Stimulated activated CD4-positive, alpha-beta T cell treated with anti-CD3 and anti-CD28 coated beads, TNF-alpha, amount 100 ng/mL, for 4 hours (primary cell): ENCODE measurements at places on chromosomes 4 and X.

DNA sequence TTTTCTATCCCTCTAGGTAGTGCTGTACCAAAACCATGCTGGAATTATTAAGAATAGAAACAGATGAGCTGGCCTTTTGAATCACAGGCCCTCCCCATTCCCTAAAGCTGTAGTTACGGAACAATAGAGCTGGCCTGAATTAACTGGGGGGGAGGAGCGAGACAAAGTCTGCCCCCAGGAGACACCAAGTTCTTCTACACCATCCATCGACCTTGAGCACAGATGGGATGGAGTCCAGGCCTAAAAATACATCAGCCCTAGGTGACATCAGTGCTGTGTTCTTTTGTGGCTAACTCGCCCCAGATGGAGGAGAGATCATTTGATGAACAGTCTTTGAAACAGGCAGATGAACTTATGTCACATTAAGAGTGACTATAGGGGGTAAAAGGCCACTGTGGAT, 49.6 kb downstream of the LHFPL1 start:
- DNase-seq = no peak

GRCh38 chr4:80446664-80447063, 111.1 kb downstream of the CFAP299 start:
- DNase-seq = no peak

DNA sequence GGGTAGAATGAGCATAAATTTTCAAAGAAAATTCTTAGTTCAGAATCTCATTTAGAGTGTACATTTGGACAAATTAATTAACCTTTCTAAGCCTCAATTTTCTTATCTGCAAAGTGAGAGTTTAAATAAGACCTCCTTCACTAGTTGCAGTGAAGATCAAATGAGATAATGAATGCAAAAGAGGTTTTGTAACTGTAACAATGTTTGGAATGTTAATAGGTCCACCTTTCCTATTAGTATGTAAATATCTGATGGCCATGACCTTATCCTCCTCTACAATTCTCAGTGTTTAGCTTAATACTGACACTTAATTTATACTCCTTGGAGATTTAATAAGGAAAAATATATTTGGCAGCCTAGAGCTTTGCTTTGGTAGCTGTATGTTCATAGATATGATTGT, 138.8 kb downstream of the GABRG1 start:
- DNase-seq = no peak

DNA sequence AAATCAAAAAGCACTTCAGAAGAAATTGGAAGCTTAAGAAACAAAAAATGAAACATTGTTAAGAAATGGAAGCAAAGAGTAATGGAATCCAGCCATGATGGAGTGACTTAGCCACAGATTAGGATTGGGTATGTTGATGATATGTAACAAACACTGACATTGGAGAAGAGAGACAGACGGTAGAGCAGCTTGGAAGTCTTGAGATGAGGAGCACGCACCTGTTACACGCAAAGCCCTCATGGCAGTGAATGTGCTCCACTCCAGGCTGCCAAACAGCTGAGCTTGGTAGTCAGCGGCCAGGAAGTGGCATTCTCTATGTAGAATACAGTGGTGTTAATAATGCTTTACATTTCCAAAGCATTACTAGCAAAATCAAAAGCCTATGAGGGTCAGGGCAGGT, 56.9 kb upstream of the GPRIN3 start:
- no peak for DNase-seq

GRCh38 chr4:26088433-26088928, 174.5 kb downstream of the SMIM20 start:
- DNase-seq = no peak

- no peak for DNase-seq
Measured at GRCh38 chrX:110944751-110945675, 149.4 kb upstream of the CHRDL1 start.

DNA sequence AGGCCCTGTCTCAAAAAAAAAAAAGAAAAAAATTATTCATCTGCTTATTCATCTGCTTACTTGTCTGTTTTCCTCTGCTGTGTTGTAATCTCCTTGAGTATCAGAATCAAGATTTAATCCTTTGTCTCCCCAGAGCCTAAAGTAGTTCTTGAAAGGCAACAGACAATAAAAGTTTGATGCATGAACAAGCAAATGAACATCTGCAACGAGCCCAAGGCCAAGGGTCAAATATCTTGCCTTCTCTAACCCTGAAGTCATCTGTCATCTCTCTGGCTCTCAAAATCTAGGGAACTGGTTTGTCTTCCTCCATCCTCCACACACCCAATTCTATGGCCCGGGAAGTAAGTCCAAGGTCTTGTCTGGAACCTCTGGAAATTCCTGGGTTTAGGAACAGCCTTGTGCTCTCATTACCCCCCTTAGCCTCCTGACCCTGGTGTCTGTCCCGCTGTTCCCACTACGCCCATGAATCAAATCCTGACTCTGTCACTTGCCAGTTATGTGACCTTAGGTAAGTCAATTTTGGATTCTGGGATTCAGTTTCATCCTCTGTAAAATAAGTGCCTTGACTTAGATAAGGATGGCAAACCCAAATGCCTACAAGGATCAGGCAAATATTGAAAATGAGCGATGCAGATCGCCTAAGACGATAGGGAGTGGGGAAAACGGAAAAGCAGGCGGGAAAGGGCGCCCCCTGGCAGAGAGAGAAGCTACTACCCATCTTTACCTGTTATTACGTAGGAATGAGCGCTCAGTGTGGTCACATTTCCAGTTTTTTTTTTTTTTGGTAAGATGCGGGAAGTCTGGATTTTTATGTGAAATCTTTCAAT, 102.7 kb upstream of the DHX15 start:
- no peak for DNase-seq

GRCh38 chrX:119690921-119691716, 1.8 kb downstream of the SEPTIN6 start:
- DNase-seq = no peak

- DNase-seq = no peak
Measured at GRCh38 chr4:123809864-123810263, 413.3 kb downstream of the SPRY1 start.

- DNase-seq = no peak
Measured at GRCh38 chr4:10380735-10381134, 76.5 kb downstream of the ZNF518B start.

DNA sequence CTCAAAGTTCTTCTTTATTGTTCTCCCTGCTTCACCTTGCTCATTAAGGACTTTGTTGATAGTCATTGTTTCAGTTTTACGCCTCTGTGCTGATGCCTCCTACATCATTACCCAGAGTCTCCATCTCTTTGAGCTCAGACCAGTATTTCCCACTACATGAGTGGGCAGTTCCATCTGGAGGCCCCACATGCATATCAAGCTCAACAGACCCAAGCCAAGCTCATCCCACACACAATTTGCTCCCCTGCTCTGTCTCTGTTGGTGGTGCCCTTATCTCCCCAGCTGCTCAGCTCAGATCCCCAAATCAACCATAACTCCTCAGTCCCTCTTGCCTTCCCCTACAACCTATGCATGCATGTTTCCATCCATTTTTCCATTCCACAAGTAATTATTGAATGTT, 85.1 kb upstream of the EFNB1 start:
- DNase-seq = no peak

DNA sequence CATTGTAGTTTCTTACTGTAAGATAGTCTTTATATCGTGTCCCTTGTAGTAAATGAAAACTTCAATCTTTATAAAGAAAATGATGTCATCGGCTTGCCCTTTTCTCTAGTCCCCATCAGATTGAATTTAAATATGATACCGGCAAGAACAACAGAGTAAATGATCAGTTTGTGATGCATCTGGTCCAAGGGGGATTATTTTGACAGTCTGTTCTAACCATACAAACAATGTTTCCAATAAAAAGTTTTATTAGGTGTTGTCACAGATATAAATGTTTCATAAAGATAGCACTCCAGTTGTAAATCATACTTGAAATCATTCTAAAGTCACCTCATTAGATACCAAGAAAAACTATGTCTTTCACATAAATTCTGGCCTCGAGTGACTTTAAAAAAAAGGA, 72.3 kb downstream of the SLC9A6 start:
- no peak for DNase-seq

DNA sequence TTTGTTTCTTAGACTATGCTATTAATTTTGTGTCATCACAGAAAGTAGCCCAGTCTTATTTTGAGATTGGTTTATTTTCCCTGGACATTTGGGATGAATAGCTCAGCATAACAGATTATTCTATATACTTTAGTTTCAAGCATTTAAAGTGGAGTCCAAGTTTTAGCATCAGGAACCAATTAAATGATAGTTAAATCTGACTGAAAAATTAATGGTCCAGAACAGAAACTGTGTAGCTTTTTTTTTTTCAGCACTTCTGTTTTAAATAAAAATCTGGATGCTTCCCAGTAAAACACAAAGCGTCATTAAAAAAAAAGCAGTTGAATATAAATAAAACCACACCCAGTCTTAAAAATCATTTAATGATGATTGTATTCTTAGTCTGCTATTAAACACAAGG, 59.4 kb upstream of the PITX2 start:
- DNase-seq = no peak

GRCh38 chr4:141680060-141680459, 43.7 kb downstream of the IL15 start:
- DNase-seq = no peak

- DNase-seq = peak; percentile 43
Measured at GRCh38 chrX:13092455-13092941, 48.1 kb upstream of the FAM9C start.

- no peak for DNase-seq
Measured at GRCh38 chr4:130359542-130359941, 1263.6 kb downstream of the C4orf33 start.

DNA sequence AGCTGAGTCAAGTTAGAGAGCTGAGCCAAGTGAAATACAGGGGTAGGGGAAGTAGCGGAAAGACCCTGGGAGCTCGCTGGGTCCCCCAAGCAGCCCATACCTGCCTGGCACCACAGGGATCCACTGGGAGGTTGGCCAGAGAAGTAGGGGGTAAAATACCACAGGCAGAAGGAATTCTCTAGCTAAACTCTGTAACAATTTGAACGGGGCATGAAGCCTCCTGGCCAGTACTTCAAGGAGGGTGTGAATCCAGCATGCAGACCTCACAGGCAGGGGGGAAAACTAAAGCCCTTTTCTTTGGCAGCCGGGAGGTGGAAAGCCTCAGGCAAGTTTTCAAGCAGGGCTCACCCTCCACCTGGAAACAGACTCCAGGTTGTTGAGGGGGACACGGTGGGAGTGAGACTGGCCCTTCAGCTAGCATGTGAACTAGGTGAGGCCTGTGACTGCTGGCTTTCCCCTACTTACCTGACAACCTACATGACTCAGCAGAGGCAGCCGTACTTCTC, 3.7 kb upstream of the UGT2A1 start:
- no peak for DNase-seq

- DNase-seq = no peak
Measured at GRCh38 chr4:185217408-185217975, 8.1 kb downstream of the SNX25 start.

- no peak for DNase-seq
Measured at GRCh38 chr4:78320349-78320935, 231.1 kb upstream of the ANXA3 start.

DNA sequence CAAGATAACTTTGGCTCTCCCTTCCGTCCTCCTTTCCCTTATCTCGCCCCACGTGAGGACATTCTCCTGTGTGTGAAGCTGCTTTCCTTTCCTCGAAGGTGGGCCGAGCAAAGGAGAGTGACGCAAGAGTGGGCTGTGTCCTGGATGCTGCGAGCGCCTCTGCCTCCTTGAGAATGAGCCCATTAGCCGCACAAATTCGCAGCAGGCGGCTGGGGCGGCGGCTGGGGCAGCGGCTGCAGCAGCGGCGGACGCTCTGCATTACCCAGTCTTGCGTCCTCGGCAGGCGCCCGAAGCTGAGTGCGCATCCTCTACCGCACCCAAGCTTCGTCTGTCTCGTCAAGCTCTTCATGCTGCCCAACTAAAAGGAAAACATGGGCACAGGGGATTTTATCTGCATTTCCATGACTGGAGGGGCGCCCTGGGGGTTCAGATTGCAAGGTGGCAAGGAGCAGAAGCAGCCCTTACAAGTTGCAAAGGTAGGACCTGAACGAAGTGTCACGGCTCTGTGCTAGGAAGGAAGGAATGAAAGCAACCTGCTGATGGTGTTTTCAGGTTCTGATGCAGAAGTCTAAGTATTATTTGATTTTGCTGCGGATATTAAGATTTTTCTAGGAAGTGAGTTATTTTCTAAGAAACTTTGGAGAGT, at the start of gene SYNPO2:
Gene SYNPO2 (plus strand): TSS at position 189 of the 646 bp plus-strand sequence. CDS start 183 bp downstream, at position 372.
- peak; percentile 2 for DNase-seq

GRCh38 chrX:152528193-152528592, 77.1 kb upstream of the GABRA3 start:
- no peak for DNase-seq

DNA sequence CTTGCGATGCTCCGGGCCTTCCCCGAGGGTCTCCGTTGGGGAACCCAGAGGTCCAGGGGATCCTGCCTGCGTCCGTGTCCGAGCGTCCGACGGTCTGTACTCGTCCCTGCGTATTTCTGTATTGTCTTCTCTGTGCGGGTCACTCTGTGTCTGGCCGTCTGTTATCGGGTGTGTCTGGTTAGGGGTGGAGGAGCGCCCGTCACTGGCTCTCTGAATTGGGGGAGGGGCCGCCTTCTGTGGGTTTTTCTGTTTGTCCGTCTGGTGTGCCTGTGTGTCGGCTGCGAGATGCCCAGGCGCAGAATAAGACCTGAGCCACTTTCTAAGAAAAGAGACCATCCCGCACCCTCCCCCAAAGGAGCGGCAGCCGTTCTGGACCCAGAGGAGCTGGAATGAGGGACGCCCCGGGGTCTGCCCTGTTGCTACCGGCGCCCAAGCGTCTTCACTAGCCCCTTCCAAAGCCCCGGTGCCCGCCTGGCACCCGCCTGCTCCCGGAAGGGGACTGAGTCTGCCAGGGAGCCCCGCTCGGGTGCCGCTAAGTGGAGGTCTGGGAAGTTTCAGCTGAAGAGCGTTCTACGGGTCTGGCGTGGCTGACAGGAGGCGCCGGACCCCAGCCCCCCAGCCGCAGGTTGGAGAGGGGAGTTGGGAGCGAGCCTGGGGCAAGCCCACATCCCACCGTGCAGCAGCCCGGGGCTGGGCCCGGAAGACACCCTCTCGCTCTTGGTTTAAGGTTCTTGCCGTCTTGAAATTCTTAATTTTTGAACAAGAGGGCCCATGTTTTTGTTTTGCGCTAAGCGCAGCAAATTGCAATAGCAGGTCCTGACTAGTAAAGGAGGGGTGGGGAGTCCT, 1.0 kb upstream of the OTOP1 start:
- DNase-seq = no peak

DNA sequence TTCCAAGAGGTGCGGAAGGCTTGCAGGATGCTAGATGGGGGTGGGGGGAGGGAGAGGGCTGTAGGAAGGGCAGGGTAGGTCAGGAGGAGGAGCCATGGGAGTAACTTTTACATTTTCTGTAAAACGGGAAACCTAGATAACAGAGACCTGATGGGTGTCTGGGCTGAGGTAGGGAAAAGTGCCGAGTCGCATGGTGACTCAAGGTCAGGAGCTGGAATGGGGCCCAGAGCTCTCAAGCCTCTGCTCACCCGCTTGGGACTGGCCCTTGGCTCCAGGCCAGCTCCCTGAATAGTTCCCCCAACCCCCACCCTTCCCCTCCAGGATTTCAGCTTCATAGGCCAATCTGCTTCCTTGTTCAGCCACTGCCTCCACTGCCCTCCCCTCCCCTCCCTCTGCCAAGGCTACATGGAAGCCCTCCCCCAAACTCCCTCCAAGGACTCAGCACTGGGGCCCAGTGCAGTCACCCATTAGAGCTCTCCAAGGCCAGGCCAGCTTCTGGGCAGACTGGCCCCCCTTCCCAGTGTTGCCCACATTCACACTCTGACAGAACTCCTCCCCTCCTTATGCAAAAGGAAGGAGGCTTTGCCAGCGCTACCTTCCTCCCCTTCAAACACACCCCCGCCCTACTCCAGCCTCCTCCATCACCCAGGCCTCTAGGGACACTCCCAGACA, 43.6 kb downstream of the TSC22D3 start:
- DNase-seq = no peak

- DNase-seq = no peak
Measured at GRCh38 chr4:128068918-128069317, 7.8 kb downstream of the LARP1B start.

- DNase-seq = no peak
Measured at GRCh38 chrX:55801811-55802210, 84.3 kb downstream of the RRAGB start.
